ENCODE measurements at places on chromosomes 2 and 18. TPM values are rescaled to one million over a fixed set of nuclear protein-coding genes. Genes with fewer than 3 reads are reported as not detected.

The FBXO11 gene
- total RNA-seq, result 57.9 TPM

The OBSL1 gene
- 0.37 TPM for total RNA-seq

The RGPD3 gene
- 0.34 TPM for total RNA-seq

- DNase-seq, result no peak
Measured at GRCh38 chr2:84247532-84247931, 211.5 kb downstream of the SUCLG1 start.

DNA sequence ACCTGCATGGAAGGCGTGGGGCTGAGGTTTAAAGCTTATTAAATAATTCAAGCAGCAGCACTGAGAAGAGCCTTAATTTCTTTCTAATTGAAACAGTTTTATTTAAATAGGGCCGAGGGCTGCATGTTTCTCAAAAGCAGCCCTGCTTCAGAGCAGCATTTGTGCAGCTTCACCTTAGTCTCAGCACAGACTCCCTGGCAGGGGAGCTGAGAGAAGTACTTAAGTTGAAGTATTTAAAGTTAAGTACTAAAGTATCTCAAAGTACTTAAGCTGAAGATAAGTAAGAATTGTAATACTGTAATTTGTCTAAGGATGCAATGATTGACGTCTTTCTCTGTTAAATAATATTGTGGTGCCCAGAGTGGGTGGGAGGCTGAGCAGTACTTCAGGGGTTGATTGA is 31.4 kb downstream of the IMPA2 start:
- DNase-seq, result no peak

DNA sequence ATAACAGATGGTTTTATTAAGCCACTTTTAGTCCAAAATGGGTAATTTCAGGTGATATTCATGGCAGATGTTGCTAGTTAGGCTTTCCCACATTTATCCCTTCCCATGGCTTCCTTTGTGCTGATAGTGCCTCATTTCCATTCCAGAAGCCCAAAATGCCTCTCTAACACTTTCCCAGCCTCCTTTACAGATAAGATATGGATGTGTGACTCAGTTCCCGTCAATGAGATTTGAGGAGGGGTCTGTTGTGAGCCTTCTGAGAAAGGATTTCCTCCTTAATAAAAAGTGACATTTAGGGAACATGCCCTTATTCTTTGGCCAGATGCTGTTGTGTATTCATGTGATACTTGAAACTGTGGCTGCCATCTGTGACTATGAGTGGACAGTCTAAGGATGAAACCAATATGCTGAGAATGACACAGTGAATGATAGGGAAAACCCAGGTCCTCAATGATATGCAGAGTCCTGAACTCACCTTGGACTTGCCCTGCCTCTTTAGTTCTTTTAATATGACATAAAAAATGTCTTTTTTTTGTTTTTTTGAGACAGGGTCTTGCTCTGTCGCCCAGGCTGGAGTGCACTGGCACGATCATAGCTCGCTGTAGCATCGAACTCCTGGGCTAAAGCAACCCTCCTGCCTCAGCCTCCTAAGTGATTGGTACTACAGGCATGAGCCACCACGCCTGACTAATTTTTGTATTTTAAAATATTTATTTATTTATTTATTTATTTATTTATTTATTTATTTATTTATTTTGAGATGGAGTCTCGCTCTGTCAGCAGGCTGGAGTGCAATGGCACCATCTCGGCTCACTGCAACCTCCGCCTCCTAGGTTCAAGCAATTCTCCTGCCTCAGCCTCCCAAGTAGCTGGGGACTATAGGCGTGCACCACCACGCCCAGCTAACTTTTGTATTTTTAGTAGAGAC is 5.8 kb upstream of the ACSL3 start:
- DNase-seq, result no peak

GRCh38 chr2:71696381-71696780 is 243.0 kb downstream of the DYSF start:
- no peak for DNase-seq

- DNase-seq, result no peak
Measured at GRCh38 chr2:11787991-11788390, 41.6 kb downstream of the LPIN1 start.

GRCh38 chr2:190965580-190966222 is 48.3 kb downstream of the STAT1 start:
- no peak for DNase-seq
